ENCODE measurements at places on chromosomes 5 and 9.

GRCh38 chr5:175778951-175779503, 92.4 kb upstream of the CPLX2 start:
- DNase-seq = peak; percentile 56

DNA sequence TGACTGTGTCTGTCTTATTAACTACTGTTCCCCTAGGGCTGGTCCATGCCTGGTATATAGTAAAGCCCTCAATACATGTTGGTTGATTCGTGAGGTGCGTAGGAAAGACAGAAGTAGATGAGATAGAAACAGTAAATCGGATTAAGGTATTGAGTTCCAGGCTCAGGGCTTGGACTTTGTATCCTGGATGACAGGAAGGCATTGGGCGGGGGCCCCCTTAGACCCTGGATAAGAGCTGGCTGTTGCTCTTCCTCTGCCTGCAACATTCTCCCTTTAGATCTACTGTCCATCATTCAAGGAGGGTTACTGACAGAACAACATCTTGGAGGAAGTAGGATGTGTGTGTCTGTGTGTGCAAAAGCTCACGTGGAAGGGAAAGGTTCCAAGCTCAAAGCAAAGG, 31.2 kb upstream of the CTNNA1 start:
- DNase-seq = no peak

- no peak for DNase-seq
Measured at GRCh38 chr5:127910307-127910956, 173.1 kb upstream of the SLC12A2 start.

GRCh38 chr5:136133222-136133921, 727 bp downstream of the SMAD5 start:
- DNase-seq = peak; percentile 74

- no peak for DNase-seq
Measured at GRCh38 chr9:135484460-135485277, 5.1 kb downstream of the PPP1R26 start.

DNA sequence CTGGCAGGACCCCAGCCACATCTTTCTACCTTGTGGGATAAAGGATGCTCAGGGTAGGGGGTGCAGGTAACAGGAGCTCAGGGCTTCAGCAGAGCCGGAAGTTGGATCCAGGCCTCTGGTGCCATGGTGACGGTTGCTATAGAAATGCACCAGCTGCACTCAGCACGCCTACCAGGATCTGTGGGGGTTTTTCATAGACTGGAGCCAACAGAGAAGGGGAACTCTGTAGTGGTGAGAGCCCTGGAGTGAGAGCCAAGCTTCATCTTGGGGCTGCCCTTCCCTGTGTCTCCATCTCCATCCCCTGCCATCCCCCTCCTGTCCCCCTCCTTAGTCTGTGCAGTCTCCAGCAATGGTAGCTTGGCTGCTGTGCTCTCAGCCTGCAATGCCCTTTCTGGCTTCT, 27.5 kb upstream of the BOD1 start:
- peak; percentile 93 for DNase-seq

DNA sequence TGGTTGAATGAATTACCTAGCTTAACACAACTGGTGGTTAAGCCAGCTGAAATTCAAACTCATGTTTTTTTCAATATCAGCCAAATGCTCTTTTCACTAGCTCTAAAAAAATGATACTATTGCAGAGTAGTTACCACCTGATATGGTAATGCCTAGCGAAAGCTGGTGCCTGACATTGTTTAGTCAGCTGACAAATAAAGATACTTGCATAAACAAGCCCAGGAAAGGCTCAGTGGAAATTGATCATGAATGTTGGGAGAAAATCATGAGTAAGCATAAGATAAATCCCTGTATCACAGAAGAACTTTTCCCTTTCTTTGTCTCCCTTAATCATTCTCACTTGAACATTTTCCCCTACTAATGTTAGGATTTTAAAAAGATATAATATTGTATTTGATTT, 54.6 kb downstream of the FGF10 start:
- DNase-seq = no peak

- no peak for DNase-seq
Measured at GRCh38 chr5:103244398-103244797, 14.2 kb upstream of the MACIR start.

DNA sequence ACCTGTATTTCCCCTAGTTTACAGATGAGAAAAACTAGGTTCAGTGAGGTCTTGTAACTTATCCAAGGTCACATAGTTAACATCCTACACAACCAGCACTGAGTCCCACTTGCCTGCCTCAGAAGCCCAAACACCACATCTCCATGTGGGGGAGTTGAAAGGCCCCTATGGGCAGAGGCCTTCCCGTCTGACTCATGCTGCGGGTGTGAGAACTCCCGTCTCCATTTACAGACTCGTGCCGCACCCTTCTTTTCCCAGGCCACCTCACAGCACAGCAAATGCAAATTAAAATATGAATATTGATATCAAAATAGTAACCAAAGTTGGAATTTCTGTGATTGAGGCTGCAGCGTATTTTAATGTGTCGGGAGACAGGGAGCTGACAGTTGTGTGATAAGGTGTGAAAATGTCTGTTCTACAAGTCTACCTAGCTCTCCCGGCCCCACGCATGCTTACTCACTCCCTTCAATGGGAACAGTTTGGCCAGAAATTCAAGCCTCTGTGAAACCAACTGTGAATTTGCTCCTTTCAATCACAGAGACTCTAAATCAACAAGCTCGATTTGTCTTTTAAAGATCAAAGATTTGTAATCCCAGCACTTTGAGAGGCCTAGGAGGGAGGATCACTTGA, 90.1 kb downstream of the CRB2 start:
- DNase-seq = no peak

DNA sequence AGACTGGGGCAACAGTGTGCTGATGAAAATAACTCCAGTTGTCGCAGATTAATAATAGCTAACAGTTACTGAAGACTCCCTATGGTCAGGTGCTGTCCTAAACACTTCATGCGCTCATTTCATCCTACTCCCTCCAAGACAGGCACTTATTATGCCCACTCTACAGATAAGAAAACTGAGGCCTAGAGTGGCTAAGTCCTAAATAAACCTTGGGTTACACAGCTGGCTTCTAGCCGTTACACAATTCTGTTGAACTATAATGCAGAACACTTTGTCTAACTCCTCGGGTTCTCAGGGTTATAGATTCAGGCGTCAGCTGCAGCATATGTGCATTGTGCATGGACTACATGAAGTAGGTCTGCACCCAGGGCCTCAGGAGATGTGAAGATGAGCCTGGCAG, 103.9 kb downstream of the DAPK1 start:
- no peak for DNase-seq

DNA sequence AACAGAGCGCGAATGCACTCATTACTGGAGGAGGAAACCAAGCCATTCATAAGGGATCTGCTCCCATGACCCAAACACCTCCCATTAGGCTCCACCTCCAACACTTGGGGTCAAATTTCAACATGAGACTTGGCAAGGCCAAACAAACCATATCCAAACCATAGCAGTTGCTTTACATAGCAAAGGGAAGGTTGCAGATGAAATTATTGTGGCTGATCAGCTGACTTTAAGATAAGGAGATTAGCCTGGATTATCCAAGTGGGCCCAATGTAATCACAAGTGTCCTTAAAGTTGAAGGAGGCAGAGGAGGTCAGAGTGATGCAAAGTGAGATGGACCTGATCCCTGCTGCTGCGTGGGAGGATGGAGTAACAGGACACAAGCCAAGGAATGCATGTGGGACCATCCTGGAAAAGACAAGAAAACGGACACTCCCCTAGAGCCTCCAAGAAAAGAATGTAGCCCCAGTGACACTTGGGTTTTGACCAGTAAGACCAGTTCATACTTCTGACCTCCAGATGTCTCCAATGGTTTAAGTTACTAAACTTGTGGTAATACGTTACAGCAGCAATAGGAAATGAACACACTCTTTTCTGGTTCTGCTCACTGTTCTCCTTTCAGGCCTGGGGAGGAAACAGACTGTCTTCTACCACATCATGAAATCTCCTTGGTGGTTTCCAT, 167.3 kb downstream of the GNAQ start:
- peak; percentile 3 for DNase-seq

DNA sequence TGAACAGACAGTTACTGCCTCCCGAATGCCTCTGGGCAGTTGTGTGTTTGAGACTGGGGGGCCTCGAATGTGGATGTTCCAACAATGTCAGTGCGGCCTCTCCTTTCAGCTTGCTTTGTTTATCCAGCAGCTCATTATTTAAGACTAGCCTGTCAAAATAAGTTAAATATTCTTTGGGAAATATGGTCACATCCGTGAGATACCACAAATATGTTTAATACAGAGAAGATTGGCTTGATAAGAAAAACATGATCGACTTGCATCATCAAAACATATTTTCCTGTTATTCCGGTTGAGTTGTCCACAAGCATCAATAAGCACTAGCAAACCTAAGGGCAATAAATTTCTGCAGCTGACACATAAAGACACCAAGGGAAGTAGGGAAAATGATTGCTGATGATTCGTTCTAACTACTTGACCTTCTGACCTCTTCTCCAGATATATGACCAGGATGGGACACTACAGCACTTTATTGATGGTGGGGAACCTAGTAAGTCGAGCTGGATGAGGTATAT, 66.5 kb downstream of the PRDM6 start:
- DNase-seq = peak; percentile 5

Measured in DMS53 (cell line).